ENCODE measurements at places on chromosomes 2 and 18.

DNA sequence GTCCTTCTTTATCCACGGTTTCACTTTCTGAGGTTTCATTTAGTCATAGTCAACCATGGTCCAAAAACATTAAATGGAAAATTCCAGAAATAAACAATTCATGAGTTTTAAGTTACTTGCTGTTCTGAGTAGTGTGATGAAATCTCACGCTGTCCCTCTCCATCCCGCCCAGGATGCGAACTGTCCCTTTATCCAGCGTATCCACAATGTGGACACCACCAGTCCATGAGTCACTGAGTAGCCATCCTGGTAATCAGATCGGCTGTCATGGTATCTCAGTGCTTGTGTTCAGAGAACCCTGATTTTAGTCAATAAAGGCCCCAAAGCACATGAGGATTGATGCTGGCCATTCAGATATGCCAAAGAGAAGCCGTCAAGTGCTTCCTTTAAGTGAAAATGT is 3.7 kb downstream of the SP140L start:
- DNase-seq, result no peak

DNA sequence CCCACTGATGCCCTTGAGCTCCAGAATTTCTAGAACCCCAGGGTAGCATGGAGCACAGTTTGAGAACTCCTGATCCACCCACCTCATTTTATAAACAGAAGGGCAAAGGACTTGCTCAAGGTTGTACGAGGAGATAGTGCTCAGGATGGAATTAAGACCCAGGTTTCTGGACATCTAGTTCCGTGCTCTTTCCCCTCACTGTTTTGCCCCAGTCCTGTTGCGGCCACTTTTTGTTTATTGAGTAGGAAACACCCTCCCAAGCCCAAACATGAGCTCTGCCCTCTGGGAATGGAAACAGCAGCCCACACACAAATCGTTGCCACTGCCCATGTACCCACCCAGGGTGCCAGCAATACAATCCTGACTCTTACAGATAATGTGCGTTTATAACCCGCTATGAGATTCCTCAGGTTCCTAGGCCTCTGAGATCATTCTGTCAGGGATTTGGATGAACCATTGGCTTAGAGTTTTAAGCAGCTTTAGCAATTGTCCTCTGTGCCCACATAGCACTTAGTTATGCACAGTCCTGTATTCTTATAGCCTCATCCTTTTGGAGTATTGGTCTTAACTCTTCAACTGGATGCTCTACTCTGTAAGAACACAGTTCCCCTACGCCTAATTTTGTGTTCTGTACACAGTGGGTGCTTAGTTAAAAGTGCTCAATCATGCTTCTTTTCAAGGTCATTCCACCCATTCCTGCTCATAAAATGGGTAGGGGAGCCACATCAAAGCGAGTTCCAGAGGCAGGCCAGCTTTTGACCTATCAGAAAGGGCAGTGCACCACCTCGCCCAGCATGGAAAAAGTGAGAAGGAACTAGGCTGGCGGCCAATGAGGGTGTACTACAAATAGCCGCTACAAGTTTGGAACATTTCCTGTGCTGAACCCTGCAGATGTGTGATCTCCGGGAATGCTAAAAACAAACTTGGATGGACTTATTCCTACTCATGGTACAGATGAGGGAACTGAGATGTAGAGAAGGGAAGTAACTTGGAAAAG is 60.3 kb upstream of the IGFBP2 start:
- DNase-seq, result no peak

GRCh38 chr2:237253046-237253702 is 160.8 kb downstream of the COL6A3 start:
- no peak for DNase-seq

DNA sequence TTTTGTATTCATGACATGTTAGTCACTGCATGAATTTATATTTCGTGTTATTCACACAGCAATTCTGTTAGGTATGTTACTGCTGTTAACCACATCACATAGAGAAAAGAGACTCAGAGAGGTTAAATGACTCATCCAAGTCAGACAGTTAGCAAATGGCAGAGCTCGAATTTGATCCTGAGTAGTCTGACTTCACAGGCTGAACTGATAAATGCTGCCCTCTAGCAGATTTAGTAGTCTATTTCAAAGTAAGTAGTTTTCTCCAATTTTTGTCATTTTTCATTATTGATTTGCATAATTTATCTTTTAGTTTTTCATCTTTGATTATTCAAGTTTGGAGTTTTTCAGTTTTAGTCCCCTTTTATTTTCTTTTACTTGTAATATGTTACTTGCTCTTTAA is 58.3 kb downstream of the WDR7 start:
- peak; percentile 2 for DNase-seq

- DNase-seq, result no peak
Observed at GRCh38 chr2:205845446-205845845, 163.1 kb downstream of the NRP2 start.

DNA sequence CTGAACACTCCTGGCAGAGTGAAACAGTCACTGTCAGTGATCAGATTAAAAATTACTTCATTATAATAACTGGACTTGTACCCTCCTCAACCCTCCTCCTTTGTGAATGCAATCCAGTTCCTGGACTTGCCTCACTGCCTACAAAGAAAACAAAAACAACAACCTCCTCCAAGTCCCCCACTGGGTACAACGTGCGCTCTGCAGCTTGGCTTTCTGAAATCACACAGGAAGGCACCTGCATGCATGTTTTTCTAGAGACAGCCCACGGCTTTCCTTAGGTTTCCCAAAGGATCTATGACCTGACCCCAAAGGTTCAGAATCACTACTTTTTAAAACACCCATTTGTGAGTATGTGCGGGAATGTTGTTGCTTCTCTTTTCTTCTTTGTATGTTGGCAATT is 61.4 kb upstream of the TUBA3E start:
- no peak for DNase-seq

GRCh38 chr2:71513096-71513495 is 59.7 kb downstream of the DYSF start:
- DNase-seq, result no peak

DNA sequence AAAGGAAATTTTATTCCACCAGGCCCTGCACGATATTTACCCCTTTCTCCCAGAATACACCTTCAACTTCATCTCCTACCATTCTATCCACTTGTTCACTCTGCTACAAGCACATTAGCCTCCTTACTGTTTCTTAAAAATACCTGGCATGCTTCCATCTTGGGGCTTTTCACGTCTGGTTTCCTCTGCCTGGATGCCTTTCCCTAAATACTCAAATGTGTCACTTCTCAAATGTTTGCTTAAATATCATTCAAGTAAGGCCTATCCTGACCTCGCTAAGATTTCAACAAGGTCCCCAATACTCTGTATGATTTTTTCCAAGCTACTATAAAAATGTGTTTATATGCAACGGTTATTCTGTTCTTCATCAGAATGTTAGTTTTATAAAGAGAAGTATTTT is 433.0 kb upstream of the CHAC2 start:
- DNase-seq, result no peak

DNA sequence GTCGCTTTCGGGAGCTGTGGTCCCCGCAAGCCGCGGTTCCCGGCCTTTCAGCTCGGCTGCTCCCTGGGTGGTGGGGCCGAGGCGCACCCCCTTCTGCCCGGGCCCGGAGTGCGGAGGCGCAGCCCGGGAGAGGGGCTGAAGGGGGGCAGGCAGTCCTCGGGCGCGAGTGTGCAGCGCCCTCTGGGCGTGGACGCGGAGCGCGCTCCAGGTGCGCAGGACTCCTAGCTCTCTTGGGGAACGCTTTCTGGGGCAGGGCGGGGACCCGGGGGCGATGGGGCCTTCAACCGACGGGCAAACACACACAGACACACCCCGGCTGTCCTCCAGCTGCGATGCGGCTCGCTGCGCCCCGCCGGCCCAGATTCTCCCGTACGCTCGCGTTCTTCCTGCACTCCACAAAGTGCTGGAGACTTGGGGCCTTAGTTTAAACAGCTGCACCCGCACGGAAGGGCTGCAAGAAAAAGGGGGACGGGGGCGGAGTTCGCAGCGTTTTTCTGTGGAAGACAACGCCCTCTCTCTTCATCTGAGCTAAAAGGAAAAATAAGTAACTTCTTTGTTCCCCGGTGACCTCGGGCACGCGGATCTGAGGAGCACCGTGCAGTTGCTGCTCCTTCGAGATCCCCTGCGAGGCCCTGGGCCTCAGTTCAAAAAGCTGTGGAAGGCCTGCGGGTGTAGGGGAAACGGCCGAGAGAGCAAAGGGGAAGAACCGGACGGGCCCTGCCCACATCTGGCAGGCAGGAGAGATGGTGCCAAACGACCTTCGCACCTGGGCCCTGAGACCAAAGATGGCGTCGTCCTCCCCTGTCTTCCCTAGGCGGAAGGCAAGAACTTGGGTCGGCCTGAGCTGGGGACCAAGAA is 593 bp upstream of the SDC1 start:
- no peak for DNase-seq

DNA sequence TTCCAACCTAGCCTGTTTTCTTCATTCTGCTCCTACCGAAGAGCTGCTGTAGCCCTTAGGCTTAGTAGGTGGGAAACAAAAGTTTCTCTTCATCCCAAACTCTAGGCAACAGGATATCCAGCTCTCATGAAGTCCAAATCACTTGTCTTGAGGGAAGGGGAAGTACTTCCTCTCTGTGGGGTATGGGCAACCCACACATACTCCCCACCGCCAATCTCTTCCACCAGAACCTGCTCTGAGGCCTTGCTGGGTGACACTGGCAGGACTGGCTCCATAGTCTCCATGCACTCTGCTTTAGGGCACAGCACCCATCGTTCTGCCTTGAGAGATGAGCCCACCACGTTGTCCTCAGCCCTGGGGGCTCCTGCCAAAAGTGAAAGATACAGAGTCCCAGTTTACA is 173.0 kb downstream of the NCK2 start:
- no peak for DNase-seq

- no peak for DNase-seq
Observed at GRCh38 chr18:50638016-50638883, 78.4 kb downstream of the MAPK4 start.
